ENCODE measurements at places on chromosomes 16 and 17.

- peak; percentile 91 for DNase-seq
These were observed 3.3 kb upstream of the HOXB8 start for GRCh38 chr17:48618256-48618896.

DNA sequence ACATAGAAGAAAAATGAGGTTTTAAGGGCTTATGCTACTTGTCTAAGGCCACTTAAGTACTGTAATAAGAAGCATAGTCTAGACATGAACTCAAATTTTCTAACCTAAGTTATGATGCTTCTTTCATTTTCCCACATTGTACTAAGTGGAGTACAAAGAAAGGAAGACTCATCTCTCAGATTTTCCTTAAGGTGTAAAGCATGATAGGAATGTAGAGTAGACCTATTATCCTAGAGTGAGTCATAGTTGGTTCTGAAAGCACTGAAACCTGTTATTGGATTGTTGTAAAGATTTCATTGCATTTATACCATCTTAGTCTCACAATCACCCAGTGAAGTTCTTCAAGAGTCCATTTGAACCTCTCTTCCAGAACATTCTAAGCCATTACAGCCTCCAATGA lies 343.8 kb downstream of the TOX3 start:
- peak; percentile 76 for DNase-seq

GRCh38 chr16:3797904-3798811 lies 80.8 kb upstream of the TRAP1 start:
- no peak for DNase-seq

GRCh38 chr17:65332779-65333178 lies 195.6 kb downstream of the RGS9 start:
- no peak for DNase-seq

DNA sequence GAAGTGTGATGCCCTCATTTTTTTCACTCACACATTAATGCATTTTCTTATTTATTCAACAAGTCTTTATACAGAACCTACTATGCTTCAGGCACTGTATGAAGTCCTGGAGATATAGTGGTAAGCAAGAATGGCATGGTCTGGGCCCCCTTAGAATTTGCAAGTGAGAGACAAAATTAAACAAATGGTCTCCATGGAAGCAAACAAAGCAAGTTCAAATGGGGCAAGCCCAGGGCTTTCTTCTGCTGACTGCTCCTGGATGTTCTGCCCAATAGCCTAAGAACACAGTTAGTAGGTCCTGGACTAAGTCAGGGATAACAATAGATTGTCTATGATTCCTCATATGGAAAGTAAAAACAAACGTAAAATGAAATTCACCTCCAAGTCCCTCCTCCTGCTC lies 31.3 kb upstream of the DDX52 start:
- no peak for DNase-seq

DNA sequence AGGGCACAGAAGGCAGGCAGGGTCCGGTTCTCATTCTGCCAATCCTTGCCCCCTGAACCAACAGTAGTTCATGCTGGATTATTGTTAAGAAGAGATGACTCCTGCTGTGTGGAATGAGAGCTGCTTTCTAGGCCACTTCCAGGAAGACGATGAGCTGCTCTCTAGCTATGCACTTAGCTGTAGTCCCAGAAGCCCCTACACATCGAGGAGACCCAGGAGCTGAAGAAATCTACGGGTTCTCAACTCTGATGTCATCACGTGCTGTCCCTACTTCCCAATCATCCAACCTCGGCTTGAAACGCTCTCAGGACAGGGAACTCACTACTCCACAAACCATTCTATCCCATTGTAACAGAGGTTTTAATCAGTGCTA lies 29.0 kb upstream of the EMP2 start:
- no peak for DNase-seq

GRCh38 chr17:44272321-44272951 lies 4.5 kb upstream of the SLC4A1 start:
- no peak for DNase-seq

DNA sequence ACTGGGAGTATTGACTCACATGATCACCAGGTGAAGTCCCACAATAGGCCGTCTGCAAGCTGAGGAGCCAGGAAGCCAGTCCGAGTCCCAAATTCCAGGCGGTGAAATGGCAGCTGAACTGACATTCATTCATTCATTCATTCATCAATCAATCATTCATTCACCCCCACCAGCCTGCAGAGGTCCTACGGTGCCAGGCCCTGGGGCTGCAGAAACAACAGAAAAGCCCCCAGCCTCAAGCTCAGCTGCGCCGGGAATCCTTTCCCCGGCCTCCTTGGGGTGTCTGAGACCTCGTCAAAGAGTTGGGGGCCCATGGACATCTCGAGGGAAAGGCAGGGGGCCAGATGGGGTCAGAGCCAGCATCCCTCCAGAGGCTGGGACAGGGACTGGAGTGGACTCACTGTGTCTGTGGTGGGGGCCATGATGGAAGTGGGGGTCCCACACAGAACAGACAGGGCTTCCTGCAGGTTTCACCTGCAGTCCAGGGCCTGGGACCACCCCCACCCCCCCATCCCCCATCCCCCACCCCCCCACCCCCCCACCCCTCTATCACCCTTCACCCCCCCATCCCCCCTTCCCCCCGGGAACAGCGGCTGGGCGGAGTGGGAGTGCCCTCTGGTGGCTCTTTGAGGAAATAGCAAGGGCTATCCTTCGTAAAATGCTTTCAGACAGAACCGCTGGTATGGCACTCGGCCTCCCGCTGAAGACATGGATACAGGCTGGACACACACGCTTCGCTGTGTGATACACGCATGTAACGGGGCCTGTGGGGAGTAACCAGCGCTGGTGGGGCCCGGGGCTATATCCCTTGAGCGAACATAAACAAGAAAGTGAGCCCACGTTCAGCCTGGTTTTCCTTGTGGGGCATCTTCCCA lies 8.5 kb upstream of the ZC3H18 start:
- DNase-seq: peak; percentile 72

DNA sequence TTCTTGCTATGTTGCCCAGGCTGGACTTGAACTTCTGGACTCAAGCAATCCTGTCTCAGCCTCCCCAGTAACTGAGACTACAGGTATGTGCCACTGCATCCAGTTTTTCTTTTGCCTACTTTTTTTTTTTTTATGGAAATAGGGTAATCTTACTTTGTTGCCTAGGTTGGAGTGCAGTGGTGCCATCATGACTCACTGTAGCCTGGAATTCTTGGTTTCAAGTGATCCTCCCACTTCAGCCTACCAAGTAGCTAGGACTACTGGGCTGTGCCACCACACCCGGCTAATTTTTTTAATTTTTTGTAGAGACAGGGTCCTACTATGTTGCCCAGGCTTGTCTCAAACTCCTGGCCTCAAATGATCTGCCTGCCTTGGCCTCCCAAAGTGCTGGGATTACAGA lies 10.0 kb downstream of the LRRC36 start:
- DNase-seq: no peak

- DNase-seq: no peak
These were observed 342.7 kb downstream of the SOX9 start for GRCh38 chr17:72463287-72464102.

DNA sequence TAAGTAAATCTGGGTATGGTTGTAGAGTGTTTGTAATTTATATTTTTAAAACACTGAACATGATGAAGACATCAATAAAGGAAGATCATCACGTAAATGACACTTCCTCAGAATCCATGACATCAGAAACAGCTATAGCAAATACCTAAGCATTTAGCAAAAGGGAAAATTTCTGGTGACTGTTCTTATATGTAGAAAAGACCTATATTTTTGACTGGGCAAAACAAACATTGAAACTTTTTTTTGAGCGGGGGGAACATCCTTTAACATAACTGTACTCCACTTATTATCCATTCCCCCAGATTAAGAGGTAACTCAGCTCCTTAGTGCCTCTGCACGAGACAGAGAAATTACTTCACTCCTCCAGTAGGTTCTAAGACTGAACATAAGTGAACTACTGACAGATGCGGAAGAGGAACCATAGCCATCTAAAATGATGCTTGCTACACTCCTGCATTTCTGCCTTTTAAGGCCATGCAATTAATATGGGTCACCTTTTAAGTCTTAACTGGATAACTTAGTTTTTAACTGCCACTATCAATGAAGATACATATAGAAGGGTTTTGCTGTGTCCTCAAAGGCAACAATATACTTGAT lies 9.4 kb downstream of the CRYBA1 start:
- no peak for DNase-seq

GRCh38 chr16:5916711-5917191 lies 819.2 kb upstream of the EEF2KMT start:
- DNase-seq: no peak

DNA sequence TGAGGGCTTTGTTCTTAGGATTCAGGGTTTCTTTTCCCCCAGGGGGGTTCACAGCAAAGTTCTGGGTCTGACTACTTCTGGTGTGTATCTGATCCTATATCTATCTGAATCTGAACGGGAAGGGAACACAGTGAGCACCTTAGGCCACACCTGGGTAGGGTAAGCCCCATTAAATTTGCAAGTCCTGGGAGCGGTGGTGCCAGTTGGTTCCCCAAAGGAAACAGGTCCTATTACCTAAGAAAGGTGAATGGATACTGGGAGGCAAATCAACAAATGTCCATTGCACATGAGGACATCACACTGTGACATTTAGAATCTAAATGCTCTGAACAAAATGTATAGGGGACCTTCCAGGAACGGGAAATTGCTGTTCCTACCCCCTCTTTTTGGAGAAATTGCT lies 54.6 kb downstream of the BMERB1 start:
- no peak for DNase-seq

DNA sequence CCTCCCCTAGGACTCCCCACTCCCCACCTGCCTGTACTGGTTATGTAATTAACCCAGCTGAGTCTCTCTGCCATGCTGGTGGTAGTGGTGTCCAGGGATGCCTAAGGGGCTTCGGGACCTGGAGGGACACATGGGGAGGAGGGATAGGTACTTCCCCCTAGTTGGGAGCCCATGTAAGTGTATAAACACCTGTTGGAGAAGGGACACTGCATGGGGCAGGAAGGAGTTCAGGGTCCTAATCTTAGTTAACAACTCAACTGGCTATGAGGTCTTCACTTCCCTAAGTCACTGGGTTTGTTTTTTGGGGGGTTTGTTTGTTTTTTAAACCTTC lies 1.3 kb downstream of the RASL10B start:
- no peak for DNase-seq

- DNase-seq: no peak
These were observed 19.1 kb downstream of the CBLN1 start for GRCh38 chr16:49262501-49262900.

- DNase-seq: no peak
These were observed 134.4 kb downstream of the SPACA3 start for GRCh38 chr17:33126086-33126485.

DNA sequence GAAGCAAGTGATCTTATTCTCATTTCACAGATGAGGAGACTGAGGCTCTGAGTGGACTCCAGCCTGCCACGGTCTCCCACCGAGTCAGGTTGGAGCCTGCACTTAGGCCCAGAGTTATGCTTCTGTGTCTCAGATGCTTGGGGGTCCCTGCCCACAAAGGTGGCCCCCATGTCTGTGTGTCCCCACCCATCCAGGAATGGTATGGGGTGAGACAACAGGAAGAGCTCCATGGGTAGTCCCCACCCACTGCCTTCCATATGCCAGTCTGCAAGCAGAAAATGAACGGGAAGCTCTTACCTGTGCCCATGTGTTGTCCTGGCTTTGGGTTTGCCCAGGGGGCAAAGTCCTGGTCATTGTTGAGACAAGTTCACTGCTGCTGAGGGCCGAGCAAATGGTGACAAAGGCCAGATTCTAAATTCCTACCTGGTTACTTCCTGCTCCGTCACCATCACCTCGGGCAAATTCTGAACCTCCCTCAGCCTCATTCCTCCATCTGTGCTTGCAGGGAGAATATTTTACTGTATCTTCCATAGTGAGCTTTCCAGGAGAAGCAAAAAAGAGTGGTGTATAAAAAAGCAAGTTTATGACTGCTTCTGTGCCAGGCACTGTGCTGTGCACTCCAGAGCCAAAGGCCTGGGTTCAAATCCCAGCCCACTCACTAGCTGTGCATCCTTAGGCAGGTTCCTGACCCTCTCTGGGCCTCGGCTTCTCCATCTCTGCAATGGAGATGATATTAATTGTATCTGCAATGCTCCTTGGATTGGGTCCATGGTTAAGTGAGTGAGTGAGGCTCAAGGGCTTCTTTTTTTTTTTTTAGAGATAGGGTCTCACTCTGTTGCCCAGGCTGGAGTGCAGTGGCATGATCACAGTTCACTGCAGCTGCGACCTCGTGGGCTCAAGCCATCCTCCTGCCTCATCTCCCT lies 9.3 kb downstream of the IL4R start:
- peak; percentile 71 for DNase-seq

DNA sequence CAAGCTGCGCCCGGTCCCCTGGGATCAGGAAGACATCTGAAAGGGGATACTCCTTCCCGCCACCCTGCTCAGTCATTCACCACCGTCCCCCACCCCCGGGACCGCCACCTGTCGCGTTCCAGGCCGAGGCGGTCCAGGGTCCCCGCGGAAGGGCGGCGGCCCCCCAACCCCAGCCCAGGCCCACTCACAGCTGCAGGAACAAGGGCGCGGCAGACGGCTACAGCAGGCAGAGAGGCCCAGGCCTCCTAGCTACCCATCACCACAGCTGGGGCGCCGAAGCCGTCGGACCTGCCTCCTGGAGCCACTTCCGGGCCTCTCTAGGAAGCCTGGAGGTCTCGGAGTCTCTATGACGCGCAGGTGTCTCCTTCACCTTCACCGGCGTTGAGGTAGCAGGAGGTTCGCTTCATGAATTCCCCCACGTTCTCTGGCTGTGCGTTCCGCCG lies at the start of gene SDR42E1:
Gene SDR42E1 (minus strand): TSS at position 272 of the 443 bp plus-strand sequence. CDS start 10,612 bp downstream, outside the sequence.
- DNase-seq: peak; percentile 79

GRCh38 chr17:80097127-80097621 lies 4.2 kb upstream of the GAA start:
- no peak for DNase-seq

DNA sequence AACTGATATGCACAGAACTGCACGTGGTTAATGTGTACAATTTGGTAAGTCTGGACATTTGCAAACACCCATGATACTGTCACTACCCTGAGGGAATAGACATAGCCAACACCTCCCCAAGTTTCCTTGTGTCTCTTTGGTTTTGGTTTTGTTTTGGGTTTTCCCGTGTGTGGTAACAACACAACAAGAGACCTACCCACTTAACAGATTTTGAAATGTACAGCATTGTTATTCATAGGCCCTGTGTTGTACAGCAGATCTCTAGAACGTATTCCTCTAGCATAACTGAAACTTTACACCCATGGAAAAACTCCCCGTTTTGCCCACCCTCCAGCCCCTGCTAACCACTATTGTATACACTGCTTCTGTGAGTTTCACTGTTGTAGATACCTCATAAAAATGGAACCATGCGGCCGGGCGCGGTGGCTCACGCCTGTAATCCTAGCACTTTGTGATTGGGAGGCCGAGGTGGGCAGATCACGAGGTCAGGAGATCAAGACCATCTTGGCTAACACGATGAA lies 76.3 kb upstream of the TBC1D3K start:
- DNase-seq: no peak

DNA sequence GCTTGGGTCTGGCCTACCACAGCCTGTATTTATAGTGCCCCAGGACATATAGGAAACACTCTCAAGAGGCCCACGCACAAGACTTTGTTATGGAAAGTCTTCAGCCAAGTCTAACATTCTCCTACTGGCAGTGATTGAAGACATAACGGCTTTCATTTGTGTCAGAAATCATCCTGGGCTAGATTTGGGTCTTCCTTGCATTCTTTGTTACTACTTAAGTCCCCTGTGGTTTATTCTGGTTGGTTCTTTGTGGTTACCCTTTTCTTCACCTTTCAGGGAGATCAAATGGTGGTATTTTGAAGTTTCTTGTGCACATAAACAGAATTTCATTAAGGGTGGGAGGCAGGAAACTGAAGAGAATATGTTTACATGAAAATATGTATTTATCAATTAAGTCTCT lies 37.7 kb downstream of the REXO5 start:
- DNase-seq: no peak

- DNase-seq: no peak
These were observed 7.9 kb downstream of the HIRIP3 start for GRCh38 chr16:29987371-29988085.

Measured in RWPE1 (cell line).